ENCODE measurements at places on chromosomes 6 and 20. TPM values are rescaled to one million over a fixed set of nuclear protein-coding genes. Genes with fewer than 3 reads are reported as not detected.

Gene TPBG
- total RNA-seq = 3.7 TPM

Gene PTPRK
- 127 TPM for total RNA-seq

Gene SLC17A1
- total RNA-seq = not detected

Gene ELOVL4
- 30.0 TPM for total RNA-seq
